ENCODE measurements at places on chromosomes 12 and 14.

DNA sequence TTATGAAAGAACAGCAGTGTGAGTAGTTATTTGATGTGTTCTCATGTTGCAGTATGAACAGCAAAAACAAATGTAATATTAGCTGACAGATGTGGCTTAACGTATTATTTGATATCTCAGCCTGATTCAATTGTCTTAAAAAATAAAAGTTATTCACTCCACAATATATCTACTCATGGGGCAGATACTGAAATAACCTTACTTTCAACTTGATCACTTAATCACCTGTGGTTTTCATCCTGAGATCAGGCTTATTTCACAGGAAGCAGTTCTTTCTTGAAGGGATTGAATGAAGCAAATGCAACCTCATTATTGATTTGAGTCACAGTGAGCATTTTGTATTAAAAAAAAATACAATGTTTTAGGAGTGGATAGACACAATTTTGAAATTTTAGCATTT lies 90.3 kb downstream of the AKAP6 start:
- DNase-seq: no peak

- no peak for DNase-seq
Measured at GRCh38 chr12:74286254-74286653, 251.4 kb upstream of the ATXN7L3B start.

- DNase-seq: no peak
Measured at GRCh38 chr14:37091651-37092050, 80.8 kb downstream of the SLC25A21 start.

GRCh38 chr14:52238682-52239081 lies 28.8 kb upstream of the PTGDR start:
- DNase-seq: no peak

- no peak for DNase-seq
Measured at GRCh38 chr14:24913021-24913420, 136.9 kb downstream of the STXBP6 start.

DNA sequence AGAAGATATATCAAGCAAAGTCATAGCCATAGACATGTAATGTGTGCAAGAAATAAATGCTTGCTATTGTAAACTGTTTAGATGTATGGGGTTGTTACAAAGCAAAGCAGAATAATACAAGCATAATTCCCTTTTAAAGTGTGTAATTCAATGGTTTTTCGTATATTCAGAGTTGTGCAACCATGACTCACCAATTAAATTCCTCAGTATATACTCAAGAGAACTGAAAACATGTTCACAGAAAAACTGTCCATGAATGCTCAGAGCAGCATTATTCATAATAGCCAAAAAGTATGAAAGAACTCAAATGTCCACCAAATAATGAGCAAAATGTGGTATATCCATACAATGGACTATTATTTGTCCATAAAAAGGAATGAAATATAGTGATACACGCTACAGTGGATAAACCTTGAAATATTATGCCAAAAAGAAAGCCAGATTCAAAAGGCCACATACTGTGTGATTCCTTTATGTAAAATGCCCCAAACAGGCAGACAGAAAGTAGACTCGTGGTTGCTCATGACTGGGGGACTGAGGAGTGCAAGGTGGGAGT lies 9.3 kb downstream of the GXYLT1 start:
- no peak for DNase-seq

DNA sequence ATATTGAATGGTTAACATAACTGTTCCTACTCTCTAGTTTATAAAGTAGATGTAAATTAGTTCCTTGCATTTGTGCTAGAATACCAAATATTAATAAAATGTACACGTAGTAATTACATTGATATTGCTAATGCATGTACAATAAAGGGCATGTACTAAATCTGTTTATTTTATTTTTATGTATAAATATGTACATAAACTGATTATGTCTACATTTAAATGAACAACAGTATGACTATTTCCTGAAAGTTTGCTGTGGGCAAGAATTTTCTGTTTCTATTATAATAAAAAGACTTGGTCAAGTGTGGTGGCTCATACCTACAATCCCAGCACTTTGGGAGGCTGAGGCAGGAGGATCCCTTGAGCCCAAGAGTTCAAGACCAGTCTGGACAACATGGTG lies 257.2 kb upstream of the FOXN3 start:
- DNase-seq: no peak

- DNase-seq: no peak
Measured at GRCh38 chr14:25945746-25946145, 652.1 kb downstream of the NOVA1 start.

- no peak for DNase-seq
Measured at GRCh38 chr12:91126516-91126915, 15.2 kb upstream of the LUM start.

GRCh38 chr12:117388951-117389446 lies 27.6 kb upstream of the NOS1 start:
- no peak for DNase-seq

DNA sequence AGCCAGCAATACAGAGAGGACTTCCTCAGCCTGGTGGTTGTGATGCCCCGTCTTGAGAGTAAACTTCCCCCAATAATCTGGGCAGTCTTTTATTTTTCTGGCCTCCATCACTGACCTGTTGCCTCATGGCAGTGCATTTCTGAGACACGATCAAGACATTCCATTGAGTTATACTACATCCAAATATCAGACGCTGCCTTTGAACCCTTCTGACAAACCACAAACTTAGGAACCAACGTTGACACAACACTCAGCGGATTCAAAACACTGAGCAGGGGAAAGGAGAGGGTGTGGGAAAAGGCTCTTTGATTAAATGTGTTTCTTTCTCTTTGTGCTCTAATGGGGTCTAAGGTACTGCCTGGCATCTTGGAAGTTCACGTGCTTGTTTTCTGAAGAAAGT lies 100.7 kb upstream of the TBX5 start:
- DNase-seq: no peak

GRCh38 chr14:71918955-71919354 lies 13.3 kb upstream of the RGS6 start:
- no peak for DNase-seq

DNA sequence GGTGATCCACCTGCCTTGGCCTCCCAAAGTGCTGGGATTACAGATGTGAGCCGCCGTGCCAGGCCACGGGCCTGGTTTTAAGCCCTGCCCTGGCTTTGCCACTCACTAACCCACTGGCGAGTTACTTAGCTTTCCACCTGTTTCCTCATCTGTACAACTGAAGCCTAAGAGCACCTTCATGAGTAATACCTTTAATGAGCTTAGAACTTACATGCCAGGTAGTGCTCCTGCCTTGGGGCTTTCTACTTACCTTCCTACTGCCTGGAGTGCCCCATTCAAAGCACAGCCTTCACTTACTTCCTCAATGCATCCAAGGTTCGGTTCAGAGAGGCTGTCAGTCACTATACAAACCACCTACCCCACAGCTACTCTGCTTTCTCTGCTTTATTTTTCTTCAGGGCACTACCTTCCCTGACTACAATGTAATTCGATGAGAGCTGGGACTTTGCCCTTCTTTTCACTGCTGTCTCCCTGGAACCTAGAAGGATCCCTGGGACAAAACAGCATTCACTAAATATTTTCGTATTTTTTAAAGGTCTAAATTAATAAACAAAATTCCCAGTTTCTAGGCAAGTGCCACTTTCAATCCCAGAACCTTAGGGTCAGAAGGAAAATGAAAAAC lies 13.8 kb downstream of the ZCCHC8 start:
- DNase-seq: no peak

GRCh38 chr12:130715998-130716968 lies at the start of gene RIMBP2:
TSS of gene RIMBP2 (minus strand) at chr12:130716299. CDS start at chr12:130479013, 237,286 bp downstream.
- DNase-seq: peak; percentile 91

GRCh38 chr14:38874721-38875120 lies 228.3 kb downstream of the SEC23A start:
- DNase-seq: no peak

GRCh38 chr12:89920866-89921265 lies 212.2 kb upstream of the ATP2B1 start:
- no peak for DNase-seq

DNA sequence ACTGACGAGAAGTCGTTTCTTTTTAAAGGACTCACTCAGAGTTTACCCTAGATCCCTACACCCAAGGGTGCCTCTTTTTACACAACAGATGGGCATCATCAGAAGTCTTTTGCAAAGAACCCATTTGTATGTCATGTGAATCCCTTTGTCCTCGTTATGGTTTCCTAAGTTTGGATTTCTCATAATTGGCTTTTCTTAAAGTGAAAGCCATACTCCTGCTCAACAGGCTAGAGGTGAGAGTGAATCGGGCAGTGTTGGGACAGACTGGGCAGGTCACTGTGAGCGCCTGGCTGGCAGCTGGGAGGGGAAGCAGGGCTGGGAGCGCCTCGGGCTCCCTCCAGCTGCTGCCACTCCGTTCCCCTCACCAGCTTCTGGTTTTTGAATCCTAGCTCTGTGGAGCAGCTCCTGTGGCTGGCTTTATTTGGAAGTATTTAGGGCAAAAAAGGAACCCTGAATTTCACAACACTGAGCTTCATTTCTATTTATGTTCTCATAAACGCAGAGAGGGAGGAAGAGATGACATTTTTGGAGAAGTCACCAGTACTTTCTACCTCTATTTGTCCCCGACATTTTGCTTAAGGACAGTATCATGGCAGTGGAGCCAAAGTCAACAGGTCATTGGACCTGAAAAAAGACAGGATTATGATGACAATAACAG lies 63.8 kb upstream of the ACTN1 start:
- no peak for DNase-seq

DNA sequence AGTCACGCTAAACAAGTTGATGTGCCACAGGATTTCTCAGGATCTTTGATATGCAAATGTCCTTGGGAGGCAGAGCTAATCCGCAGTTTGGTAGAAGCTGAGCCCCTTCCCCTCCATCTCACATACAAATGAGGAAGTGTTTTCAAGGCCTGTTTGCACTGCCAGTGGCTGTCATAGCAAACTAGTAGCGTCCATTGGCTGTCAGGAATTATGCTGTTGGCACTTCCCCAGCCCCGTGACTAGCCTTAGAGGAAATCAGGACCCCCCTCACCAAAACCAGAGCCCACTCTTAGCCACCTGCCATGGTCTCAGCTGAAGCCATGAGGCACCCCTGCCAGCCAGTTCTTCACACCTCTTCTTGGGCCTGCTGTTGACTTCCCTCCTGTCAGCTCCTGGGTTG lies 253.9 kb downstream of the CACNA1C start:
- DNase-seq: no peak

DNA sequence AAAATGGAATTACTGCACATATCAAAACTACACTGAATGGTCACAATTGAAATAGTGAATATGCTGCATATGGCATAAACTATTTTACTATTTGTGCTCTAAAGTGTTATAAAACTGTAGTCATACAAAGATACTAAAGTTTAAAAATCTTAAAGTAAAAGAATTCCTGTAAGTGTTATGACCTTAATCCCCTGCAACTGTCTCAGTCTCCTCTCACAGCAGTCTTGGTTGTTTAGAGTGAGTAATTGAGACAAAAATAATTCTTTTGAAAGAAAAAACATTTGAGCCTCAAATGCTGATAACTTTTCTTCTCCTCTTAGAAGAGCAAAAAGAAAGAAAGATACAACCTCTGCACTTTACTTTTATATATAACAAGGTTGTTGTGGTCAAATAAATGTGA lies 99.9 kb downstream of the SYT1 start:
- no peak for DNase-seq

- no peak for DNase-seq
Measured at GRCh38 chr12:81333812-81334211, 255.9 kb downstream of the ACSS3 start.

DNA sequence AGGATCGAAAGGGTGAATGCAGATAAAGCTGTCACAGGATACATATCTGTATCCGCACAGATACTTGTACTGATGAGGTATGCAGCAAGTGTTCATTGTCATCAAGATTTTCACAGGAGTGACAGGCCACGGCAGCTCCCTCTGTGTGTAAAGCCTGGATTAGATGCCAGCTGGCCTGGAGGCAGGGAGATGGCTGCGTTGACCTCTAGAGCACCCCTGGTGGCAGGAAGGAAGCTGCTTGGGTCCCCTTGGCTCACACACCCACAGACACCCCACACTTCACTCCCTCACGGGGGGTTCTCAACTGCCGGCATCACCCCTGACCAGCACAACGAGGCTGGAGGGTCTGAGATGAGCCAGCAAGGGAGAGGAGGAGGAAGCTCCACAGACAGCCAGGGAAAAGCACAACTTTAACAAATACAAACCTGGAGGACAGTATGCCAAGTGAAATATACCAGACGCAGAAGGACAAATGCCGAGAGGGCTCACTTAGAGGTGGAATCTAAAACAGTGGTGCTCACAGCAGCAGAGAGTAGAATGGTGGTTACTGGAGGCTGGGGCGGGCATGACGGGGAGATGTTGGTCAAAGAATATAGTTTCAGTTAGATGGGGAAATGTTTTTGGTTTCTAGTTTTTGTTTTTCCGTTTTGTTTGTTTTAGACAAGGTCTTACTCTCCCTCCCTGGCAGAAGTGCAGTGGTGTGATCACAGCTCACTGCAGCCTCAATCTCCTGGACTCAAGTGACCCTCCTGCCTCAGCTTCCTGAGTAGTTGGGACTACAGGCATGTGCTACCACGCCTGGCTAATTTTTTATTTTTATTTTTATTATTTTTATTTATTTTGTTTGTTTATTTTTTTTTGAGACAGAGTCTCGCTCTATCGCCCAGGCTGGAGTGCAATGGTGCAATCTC lies 45.7 kb downstream of the TEAD4 start:
- DNase-seq: no peak

DNA sequence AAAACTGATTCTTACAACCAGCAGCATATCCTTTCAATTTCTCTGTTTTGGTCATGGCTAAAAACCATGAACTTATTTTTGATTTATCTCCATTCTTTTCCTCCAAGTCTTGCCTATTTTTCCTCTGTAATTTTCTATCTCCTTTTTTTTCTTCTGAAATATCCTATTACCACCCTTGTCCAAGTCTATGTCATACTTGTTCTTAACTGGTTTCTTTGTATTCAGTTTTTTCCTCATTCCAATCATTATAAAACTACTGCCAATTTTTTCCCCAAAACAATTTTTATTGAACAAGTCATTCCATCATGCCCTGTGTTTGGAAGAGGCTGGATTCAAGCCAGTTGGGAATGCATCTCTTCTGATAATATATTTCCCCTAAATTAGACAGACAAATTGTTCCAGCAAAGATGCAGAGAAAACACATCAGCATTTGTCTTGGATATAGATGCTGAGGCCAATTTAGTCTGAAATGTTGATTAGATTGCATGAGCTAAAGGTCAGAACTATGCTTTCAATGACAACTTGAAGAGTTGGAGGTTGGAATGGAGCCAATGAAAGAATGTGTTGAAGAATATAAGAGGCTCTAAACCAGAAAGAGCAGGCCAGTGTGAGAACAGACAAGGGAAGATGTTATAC lies 30.7 kb downstream of the OTOGL start:
- no peak for DNase-seq

GRCh38 chr12:18719922-18720510 lies 17.8 kb downstream of the PLCZ1 start:
- DNase-seq: no peak

- no peak for DNase-seq
Measured at GRCh38 chr12:132165584-132165983, 21.3 kb downstream of the NOC4L start.

Measured in NCI-H187 (cell line).